ENCODE measurements at places on chromosomes 2 and 18.

DNA sequence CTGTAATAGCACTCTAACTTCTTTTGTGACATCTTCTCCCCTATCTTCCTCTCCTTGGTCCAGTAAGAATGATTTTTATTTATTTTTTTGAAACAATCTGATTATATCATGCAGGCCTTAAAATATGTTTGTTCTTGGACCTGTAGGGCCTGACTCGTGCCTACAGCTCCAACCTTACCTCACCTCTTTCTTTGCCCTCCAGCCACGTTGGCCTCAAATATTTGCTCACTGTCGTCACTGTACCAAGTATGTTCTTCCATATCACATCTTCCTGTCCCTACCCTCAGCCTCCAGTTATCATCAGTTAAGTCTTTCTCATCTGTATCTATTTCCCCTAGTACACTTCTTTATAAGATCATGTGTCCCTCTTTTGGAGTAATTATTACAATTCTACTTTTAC is 125.5 kb downstream of the CDH7 start:
- DNase-seq = no peak

DNA sequence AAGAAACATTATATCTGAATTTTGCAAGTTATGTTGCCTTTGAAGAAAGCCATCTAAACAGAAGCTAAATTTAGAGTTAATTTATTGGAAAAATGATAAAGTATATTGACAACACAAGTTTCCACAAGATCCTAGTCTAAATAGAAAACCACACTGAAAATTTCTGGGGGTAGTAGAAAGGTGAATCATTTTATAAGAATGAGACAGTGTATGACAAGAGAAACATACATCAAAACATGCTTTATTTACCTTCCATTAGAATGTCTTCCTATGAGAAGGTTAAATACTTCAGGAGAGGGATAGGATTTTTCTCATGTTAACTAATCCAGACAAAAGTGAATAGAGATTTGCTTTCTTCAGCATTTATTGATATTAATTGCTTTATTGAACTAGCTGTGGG is 1389.8 kb upstream of the ZEB2 start:
- DNase-seq = no peak

GRCh38 chr18:56709463-56709862 is 58.3 kb downstream of the WDR7 start:
- DNase-seq = no peak

- DNase-seq = no peak
Measured at GRCh38 chr18:7889515-7889914, 322.4 kb downstream of the PTPRM start.

DNA sequence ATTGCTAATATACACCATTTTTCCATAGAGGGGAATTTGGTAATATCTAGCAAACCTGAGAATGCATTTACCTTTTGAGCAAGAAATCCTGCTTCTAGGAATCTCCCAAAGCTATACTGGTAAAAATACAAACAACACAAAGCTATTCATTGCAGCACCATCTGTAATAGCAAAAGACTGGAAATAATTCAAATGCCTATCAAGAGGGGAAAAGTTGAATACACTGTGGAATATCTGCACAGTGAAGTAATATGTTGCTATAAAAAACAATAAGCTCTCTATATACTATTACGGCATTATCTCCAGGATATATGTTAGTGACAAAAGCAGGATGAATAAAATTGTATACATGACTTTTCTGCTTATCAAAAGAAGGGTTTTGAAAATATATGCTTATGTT is 112.3 kb upstream of the CHAC2 start:
- DNase-seq = no peak

- DNase-seq = no peak
Measured at GRCh38 chr2:7709907-7710306, 792.7 kb downstream of the RNF144A start.

- no peak for DNase-seq
Measured at GRCh38 chr2:47721296-47721695, 61.6 kb upstream of the MSH6 start.

- no peak for DNase-seq
Measured at GRCh38 chr2:41943159-41943558, 104.7 kb upstream of the PKDCC start.

- no peak for DNase-seq
Measured at GRCh38 chr2:1868683-1869141, 124.4 kb upstream of the PXDN start.

DNA sequence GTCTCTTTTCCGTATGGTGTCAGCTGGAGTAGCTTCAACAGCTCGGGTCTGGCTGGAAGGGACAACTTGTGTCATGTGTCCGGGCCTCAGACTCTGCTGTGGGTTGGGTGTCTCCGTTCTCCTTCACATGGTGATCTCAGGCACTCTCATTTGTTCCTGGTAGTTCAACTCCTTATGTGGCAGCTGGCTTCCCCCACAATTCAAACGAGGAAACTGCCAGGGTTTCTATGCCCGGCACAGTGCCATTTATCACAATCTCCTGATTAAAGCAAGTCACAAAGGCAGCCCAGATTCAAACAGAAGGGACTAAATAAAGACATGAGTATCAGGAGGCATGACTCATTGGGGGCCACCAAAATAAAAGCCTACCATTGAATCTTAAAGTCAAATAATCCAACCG is 22.7 kb downstream of the MRO start:
- DNase-seq = no peak

- no peak for DNase-seq
Measured at GRCh38 chr2:240951045-240951594, 45.0 kb downstream of the CROCC2 start.

DNA sequence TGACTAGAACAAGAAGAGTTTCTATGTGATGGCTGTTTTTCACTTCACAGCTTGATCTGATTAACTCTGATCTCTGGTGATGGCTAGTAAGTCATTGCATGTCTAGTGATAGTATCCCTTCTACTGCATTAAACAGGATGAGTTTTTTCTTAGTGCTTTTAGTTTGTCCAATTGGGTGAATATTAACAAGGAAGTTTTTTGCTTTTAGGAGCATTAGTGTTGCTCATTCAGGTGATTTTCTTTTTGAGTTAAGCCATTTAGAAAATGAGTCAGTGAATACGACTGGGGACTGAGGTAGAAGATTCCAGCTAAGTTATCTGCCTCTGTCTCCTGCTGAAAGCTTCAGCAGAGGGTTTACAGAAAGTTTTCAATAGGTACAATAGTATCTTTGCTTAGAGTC is 306.7 kb downstream of the PIK3C3 start:
- no peak for DNase-seq

GRCh38 chr2:120543899-120544298 is 191.8 kb upstream of the GLI2 start:
- DNase-seq = no peak

- DNase-seq = no peak
Measured at GRCh38 chr2:62195421-62196277, at the start of gene B3GNT2. Gene B3GNT2 (plus strand): TSS chr2:62196115. CDS start chr2:62222221, 26,106 bp downstream.

DNA sequence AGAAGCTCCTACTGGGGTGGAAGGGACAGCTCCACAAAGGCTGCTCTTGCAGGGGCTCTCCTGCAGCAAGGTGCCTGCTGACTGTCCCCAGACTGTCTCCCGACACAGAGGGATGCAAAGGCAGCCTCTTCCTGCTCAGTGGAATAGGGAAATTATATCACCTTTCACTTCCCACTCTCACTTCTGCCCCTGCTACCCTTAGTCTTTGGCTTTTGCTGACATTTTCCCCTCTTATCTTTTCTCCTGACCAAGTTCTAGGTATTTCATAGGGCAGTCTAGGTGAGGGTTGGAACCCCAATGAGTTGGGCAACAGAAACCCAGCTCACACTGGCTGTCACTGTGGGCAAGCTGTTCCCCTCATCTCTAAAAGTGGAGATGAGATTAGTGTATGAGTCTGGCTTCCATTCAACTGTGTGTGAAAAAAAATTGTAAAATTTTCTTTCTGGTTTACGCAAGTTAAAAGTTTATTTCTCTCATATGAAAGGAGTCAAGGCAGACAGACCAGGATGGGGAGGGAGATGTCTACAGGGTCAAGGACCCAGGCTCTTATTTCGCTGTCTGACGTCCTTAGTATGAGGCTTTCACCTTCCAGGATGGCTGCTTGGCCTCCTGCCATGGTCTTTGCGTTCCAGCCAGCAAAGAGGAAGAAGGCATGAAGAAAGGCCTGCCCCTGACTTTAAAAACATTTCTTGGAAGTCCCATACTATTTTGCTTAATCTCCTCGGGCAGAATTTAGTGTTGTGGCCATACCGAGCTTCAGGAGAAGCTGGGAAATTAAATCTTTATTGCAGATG is 7.5 kb upstream of the MOCOS start:
- DNase-seq = no peak

- DNase-seq = no peak
Measured at GRCh38 chr18:69894467-69894866, 53.2 kb downstream of the CD226 start.

GRCh38 chr2:20223407-20224163 is 1.3 kb downstream of the SDC1 start:
- no peak for DNase-seq

GRCh38 chr2:24836706-24837105 is 43.5 kb downstream of the CENPO start:
- no peak for DNase-seq

GRCh38 chr18:61402726-61403125 is 69.5 kb downstream of the CDH20 start:
- no peak for DNase-seq

- no peak for DNase-seq
Measured at GRCh38 chr2:200411831-200412230, 98.0 kb downstream of the KCTD18 start.

Data from esophagus squamous epithelium (tissue), 5 donors.